ENCODE measurements at places on chromosomes 13 and 19.
A peak's percentile ranks its signal among the peaks of the same experiment; 100 is the strongest.

GRCh38 chr19:5108123-5108596, 139.2 kb downstream of the KDM4B start:
- no peak for DNase-seq

- DNase-seq = no peak
These were observed at the start of gene TNNT1 for GRCh38 chr19:55149078-55150003. TSS of gene TNNT1 (minus strand) at chr19:55149206. CDS start at chr19:55147157, 2,049 bp downstream.

DNA sequence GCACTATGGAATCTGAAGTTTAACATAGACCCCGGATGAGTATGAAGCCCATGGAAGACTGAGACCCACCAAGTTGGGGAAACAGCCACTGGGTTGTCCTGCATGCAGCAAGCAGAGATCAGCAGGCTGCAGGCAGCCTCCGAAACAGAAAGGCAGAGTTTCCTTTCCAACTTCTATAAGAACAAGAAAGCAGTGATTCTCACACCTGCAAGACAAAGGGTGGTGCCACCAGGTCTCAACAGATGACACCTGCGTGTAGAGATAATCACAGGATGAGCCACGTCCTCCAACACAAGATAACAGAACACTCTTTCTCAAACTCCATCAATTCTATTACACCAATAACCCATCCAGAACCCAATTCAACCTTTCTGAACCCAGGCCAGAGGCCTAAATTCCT, 457.9 kb downstream of the FOXO1 start:
- no peak for DNase-seq

- DNase-seq = no peak
These were observed 685 bp upstream of the SUPT5H start for GRCh38 chr19:39444598-39445195.

DNA sequence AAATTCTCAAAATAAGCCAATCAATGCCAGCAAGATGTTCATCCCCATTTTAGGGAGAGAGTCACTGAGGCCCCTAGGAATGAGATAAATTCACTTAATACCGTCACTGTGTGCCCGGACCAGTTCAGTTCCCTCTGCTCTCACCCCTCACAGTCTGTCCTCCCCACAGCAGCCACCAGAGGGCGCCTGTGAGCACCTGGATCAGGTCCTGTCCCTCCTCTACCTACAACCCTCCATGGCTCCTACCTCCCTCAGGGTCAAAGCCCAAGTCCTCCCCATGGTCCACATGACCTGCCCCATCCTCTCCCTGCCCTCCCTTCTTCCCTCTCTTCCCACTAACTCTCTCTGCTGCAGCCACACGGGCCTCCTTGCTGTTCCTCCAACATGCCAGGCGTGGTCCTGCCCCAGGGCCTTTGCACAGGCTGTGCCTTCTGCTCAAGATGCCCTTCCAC, 42.0 kb upstream of the NFIC start:
- DNase-seq = no peak

DNA sequence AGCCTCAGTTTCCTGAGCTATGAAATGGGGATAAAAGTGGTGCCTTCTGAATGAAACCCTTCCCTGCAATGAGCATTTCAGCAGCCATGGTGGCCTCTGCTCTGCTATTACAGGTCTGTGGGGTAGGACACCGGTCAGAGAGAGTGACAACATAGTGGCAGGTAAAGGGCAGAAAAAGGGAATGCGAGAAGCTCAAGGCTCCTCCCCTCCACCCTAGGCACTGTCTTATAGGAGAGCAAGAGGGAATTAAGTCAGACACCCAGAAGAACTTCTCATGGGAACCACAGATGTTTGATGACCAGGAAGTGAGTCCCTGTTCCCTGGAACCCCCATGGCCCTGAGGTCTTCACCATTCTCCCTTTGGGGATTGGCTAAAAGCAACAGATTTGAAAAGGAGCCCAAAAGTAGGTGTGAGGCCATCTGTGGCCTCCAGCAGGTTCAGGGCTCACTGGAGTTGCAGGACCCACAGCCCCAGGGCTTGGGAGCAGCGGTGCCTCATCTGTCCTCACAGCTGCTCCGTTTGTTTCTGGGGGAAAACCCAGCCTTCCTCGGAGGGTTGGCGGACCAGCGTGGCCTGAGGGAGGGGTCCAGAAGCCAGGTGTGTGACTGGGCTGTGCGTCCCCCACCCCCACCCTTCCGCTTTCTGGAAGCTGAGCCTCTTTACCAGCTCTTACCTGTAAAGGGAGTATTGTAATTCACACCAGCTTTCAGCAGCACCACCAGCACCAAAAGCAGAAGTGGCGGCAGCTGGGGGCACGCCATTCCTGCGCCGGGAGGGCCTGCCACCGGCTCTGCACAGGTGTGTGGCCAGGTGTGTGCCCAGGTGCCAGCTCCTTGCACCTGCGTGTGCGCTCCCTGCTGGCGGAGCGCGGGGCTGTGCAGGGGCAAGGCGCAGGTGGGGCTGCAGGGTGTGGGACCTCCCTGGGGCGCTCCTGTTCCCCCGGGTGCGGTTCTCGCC, 19.4 kb downstream of the IQCN start:
- no peak for DNase-seq

DNA sequence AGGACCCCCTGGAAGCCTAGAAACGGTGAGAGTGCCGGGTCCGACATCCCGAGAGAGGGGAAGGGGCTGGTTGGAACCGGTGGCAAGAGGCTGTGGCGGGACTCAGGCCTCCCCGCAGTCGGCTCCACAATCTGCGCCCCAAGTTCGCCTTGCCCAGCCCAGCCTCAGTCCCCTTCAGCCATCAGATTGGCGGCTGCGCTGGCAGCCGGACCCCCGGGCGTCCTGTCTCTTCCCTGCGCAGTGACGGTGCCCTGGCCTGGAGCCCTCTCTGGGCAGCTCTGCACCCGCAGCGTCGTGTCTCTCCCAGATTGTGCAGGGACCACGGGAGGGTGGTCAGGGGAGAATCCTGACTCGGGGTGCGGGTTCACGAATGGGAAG, 315 bp downstream of the ZNF492 start:
- no peak for DNase-seq

DNA sequence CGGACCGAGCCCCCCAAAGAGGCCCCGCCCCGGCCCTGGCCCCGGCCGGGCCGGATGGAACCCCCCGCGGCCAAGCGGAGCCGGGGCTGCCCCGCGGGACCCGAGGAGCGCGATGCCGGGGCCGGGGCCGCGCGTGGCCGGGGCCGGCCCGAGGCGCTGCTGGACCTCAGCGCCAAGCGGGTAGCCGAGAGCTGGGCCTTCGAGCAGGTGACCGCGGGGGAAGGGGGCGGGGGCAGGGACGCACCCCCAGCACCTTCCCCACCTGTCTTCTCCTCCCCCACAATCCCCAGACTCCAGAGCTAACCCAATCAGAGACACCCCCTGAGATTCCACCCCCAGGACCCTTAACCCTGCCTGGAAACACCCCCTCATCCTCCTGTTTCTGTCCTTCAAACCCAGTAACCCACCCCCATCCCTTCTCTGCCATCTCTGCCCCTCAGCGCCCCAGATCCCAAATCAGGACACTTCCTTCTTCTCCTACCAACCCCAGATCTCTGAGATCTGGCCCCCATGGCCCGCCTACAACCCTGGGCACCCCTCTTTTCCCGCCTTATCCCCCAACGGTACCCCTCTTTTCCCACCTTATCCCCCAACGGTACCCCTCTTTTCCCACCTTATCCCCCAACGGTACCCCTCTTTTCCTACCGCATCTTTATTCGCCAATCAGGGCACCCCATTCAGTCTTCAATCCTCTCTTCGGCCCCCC, 505 bp downstream of the ZSWIM4 start:
- no peak for DNase-seq

- DNase-seq = no peak
These were observed 54.7 kb upstream of the HTR2A start for GRCh38 chr13:46951516-46951915.

DNA sequence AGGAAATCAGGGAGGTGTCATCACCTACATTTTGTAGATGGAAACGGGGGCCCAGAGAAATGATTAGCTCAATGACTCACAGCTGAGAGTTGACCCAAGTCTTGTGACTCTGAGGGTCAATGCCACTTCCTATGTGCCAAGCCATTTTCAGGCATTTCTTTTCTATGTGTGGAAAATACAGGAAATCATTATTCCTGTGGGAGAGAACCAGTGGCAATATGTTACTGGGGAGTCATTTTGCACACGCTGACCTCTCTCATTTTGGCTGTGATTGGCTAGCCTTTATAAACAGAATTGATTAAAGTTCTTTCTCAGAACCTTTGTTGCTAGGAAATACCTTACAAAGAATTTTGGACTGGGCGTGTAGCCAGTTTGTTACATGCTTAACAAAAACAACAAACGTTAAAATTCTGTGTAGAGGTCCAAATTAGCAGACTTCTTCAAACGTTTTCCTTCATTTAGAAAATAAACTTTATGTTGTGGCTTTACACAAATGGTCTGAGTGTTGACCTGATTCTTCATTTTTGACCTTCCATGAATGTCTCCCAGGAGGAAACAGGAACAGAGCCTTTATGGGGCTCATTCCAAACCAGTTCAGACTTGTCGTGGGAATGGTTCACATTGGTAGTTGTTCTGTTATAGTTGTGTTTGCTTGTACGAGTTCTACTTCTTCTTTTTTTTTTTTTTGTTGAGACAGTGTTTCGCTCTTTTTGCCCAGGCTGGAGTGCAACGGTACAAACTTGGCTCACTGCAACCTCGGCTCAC, 11.4 kb downstream of the PCCA start:
- no peak for DNase-seq

GRCh38 chr19:2558543-2558942, 82.6 kb downstream of the GADD45B start:
- DNase-seq = no peak

DNA sequence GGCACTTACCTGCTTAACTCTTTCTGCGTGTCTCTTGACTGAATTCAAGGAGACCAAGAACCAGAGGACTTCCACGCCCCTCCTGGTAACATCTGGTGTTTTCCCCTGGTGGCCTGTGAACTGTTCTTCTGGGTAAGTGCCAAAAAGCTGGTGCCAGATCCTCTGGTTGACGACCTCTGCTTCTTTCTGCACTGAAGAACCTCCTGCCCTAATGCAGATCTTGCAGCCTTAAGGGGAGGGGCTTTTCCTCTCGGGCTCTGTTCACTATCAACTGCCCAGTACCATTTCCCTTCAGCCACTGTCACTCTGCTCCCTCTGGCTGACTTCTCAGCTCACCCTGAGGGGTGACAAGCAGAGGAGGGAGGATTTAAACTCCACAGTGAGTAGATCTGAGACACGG, 6.1 kb upstream of the ERVV-1 start:
- no peak for DNase-seq

- no peak for DNase-seq
These were observed 415.0 kb downstream of the FOXO1 start for GRCh38 chr13:40251343-40252032.

DNA sequence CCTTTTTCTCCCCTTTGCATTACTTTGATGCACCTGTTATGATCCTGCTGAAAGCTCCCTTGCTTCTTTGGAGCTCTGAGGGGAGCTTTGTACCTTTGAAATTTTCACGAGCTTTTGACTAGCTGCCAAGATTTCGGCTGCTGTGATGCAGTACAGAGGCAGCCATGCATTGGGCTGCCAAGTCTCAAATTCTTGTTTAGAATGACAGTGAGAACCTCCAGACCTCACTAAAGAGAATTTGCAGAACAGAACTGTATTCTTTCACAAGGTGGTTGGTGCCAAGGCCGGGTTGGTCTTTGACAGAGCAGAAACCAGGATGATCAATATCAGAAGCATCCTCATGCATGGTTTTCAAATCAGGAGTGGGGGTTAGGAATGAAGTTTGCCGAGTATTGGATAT, 414.8 kb downstream of the GPC5 start:
- no peak for DNase-seq

GRCh38 chr13:73074014-73074413, 15.2 kb downstream of the KLF5 start:
- DNase-seq = no peak

DNA sequence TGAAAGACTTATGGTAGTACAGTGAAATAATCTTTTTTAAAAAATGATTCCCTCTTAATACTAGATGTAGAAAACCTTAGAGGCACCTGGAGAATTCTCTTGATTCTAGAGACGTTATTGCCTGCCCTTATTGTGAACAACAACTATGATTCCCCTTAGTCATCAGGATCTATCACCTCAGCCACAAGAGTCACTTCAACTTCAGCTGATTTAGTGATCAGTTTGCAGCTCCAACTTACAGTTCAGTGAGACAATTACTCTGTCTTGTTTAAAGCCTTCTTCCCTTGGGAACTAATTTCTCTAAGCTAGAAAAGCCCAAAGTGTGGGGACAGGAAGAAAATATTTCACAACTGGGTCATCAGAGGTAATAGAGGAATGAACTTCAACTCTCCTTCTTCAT, 254.3 kb upstream of the SLITRK1 start:
- no peak for DNase-seq

- DNase-seq = peak; percentile 39
These were observed 133.6 kb downstream of the STK24 start for GRCh38 chr13:98443329-98443728.

DNA sequence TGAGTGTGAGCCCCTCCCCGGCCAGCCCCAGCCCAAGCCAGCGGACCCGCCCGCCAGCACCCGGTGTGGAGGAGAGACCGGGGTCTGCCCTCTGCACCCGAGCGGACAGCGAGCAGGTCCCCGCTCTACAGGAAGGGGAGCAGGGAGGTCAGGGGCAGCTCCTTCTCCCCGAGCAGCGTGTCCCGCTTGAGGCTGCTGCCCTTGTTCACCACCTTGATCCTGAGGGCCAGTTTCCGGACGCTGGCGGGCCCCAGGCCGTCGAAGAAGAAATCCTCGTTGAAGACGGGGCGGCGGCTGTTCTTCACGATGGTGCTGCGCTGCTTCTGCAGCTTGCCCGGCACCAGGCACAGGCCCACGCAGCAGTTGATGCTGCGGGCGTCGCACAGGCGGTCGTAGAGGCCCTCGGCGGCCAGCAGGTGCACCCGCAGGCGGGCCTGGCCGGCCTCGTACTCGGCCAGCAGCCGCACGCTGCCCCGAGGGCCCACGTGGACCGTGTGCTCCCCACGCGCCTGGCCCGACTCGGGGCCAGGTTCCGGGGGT, 1.9 kb downstream of the C2CD4C start:
- DNase-seq = no peak

DNA sequence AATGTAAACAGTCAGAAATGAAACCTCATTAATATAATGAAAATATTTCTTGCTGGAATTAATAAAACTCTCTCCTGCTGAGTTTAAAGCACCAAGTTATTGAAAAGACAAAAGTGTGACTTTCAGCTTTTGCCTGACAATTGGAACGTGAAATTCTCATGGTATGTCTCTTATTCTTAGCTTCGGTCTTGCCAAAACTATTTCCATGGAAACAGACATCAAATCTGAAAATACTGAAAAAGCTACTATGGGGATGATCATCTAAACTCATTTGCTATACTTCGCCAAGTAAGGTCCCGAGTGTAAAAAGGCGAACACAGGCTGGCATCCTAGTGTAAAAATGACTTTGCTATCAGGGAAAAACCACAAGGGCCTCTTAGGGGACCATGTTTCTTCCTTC, 22.8 kb downstream of the HTR2A start:
- no peak for DNase-seq
